ENCODE measurements at places on chromosomes 13 and 19.

DNA sequence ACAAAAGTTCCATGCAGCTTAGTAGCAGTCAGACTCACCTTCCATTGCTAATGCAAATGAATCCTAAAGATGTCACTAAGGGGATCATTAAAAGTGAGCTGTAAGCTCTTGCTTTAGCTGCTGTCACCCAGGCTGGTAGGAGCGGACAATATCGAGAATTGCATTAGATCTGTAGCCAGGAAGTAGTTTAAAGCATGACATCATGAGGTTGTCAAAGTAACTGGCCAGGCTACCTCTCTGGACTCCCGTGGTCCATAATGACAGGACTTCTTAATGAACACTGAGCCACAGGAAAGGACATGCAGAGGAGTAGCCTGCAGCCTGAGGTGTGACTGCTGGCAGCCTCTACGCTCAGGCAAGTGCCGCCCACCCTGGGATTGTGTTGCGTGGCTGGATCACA is 522.3 kb upstream of the NBEA start:
- DNase-seq = no peak

- no peak for DNase-seq
Measured at GRCh38 chr13:85427416-85427815, 371.8 kb downstream of the SLITRK6 start.

DNA sequence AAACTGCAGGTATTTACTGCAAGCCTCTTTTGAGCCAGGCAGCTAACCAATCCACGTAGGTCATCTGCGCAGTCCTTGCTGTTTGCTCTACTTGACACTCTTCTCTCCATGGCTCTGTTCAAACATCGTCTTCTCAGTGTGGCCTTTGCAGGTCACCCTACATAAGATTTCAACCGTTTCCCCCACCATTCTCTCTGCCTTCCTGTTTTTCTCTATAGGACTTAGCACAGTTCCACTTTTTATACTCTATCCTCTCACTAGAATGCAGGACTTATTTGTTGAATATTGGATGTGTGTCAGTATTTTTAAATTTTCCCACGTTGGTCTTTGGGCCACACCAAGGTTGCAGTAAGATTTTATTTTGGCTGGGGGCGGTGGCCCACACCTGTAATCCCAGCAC is 1.7 kb upstream of the FBXW9 start:
- no peak for DNase-seq

DNA sequence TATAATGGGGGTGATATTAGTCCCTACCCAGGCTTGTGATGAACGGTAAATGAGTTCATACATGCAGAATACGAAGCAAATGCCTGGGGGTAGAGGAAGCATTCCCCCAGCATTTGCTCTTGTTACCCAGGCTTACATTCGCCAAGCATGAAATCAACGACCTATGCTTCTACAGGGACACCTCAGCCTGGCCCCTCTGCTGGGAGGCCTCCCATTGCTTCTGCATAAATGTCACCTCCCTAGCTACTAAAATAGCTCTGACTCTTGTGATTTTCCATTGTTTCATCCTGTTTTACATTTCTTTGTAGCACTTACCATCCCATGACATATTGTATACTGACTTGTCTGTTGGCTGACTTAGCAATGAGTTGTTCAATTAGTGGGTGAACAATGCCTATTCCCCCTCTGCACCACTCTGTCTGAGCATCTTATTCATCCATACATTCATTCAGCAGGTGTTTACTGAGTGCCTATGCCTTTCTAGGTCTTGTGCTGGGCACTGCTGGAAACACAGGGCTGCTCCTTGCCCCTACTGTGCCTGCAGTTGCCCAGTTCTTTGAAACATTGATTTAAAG is 47.0 kb downstream of the SPTBN4 start:
- no peak for DNase-seq

DNA sequence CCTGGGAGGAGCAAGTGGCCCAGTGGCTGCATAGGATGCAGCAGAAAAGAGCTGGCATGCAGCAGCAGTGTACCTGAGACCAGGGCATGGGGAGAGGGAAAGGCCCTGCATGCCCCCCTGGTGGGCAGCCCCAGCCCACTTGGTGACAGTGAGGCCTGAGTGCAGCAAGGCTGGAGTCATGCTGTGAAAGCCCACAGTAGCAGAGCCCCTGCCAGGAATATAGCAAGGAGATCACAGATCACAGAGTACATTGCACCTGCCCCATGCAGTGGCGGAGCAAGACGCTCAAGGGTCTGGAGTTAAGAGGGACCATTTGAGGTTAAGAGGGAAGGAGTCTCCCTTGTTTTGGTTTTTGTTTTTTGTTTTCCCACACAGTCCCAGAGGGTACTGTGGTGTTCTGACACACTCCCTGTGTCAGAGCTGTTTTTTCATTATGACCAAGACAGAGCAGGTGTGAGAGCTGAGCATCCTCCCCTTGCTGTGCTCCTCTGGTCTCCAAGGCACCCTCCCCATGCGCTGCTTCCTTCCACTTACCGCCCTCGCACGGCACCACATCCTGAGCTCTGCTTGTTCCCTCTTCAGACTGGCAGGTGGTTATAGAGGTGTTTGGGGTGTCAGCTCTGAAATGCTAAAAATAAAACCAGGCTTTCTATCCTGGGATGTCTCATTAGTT is 85.0 kb upstream of the UBL3 start:
- DNase-seq = peak; percentile 76

- DNase-seq = no peak
Measured at GRCh38 chr13:102395939-102396338, 5.9 kb downstream of the FGF14 start.

GRCh38 chr13:95624020-95624419 is 20.5 kb downstream of the DZIP1 start:
- DNase-seq = peak; percentile 45

DNA sequence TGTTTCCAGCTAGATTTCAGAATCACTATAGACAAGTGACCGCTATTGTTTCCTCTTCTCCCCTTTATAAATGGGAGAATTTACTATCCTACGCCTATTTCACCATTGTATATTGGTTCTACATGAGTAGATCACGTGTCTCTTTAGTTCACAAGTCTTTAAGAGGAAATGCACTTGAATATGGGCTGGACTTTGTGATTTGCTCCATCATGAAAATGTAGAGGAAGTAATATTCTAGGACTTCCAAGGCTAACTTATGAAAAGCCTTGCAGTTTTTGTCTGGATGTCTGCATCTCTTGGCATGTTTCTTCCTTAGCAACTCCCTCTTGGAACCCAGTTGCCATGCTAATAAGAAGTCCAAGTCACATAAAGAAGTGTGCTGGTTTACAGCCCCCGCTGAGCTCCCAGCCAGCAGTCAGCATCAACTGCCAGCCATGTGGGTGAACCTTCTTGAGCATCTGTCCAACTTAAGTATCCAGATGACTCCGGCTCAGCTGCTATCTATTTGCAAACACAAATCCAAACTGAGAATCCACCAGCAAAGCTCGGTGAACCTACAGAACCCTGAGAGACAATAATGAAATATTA is 4.8 kb upstream of the FBXL3 start:
- DNase-seq = no peak

DNA sequence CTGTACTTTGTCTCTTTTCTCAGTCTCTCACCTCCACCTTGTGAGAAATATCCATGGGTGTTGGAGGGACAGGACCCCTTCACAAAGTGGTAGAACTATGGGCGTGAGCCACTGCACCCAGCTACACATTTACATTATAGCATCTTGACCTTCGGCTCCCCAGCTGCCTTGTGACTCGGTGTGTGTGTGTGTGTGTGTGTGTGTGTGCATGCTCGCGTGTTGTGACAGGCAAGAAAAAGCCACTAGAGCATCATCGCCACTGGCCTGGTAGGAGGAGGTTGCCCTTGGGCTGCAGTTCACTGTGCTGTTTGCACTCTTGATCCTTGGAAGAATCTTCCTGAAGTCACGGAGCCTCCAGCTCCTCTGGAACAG is 13.7 kb upstream of the ZNF888 start:
- DNase-seq = no peak

DNA sequence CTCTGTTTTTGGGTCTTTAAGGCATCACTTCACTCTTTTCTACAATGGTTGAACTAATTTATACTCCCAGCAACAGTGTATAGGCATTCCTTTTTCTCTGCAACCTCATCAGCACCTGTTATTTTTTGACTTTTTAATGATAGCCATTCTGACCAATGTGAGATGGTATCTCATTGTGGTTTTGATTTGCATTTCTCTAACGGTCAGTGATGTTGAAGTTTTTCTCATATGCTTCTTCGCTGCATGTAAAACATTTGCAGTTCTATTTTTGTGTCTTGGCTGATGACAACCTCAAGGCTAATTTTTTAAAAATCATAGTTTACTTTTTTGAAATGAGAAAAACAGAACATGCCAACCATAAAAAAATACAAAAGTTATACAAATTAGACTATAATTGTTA is 258.2 kb upstream of the EDNRB start:
- DNase-seq = no peak

DNA sequence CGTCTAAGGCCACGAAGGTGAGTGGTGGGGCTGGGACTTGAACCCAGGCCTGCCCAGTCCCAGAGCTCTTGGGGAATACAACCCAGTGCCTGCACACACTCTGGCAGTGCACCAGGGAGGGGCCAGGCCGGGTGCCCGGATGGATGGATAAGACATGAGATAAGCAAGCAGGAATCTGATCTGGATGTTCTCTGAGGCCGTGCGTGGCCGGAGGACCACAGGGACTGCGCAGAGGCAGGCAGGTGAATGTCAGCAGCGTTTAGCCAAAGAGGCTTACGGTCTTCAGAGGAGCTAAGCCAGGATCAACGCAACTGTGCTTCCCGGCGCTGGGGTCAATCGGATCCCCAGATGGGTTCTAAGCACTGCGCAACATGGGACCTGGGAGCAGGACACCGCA is 1.5 kb downstream of the ZNF787 start:
- no peak for DNase-seq

DNA sequence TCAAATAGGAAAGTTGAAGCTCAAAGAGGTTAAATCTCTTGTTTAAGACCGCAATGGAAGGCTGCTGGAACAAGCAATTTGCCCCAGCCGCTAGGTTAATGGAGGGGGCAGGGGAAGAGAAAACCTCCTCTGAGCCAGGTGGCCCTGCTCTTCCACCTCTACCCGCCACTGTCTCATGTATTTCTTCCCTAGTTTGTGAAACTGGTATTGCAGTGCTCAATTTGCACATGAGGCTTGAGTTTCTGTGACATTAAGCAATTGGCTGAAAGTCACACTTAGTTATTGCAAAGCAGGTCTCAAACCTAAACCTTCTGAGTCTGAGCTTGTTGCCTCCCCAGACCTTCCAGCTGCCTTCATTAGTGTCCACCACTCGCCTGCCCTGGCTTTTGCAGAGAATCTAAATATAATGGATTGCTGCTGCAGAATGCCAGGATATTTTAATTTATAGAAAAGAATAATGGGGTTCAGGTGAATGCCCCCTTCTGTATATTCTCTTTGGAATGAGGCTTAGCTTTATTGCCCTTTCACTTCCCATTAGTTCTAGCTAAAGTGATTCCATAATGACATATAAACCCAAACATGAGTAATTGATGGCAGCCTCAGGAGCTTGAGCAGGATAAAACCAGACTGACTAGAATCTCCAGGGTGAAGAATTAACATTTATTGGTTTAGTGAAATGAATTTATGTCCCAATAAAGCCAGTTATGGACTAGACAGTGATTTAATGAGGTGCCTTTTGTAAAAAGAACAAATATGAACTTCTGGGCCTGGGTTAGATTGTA is 27.0 kb upstream of the OLFM4 start:
- DNase-seq = no peak

GRCh38 chr19:17109962-17110598 is 34.5 kb downstream of the MYO9B start:
- peak; percentile 89 for DNase-seq

GRCh38 chr19:15428956-15429824 is 10.4 kb upstream of the AKAP8L start:
- no peak for DNase-seq

GRCh38 chr19:51448011-51448410 is 10.2 kb downstream of the SIGLEC8 start:
- DNase-seq = no peak

GRCh38 chr19:10139952-10140351 is 20.3 kb upstream of the EIF3G start:
- no peak for DNase-seq

DNA sequence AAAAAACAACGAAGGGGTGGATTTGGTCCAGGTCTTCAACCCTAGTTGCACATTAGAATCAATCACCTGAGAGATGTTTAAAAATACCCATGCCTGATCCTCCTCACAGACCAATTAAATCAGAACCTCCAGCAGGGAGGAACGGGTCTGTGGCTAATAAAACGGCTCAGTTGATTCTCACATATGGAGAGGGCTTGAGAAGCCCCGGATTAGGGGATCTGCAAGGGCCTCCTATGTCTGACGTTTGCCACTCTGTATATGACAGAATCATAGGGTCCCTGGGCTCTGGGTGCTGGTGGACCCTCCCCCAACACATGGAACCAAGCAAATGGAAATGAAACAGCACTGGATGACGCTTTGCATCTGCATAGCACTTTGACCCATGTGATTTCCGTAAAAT is 36.7 kb upstream of the C13orf42 start:
- DNase-seq = no peak

DNA sequence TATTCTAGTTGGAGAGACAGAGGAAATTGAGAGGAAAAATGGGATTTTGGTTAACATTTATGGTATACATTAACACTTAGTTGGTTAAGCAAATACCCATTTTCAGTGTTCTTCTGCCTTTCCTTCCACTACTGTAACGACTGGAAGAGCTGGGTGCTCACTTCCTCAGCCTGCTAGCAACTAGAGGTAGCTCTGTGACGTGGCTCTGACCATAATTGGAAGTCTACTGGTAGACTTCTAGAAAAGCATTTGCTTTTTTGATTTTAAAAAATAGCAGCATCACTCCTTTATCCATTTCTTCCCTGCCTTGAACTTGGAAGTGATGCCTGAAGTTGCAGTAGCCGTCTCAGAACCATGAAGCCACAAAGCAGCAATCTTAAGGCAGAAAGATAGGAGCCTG is 15.9 kb downstream of the NHLRC3 start:
- no peak for DNase-seq

DNA sequence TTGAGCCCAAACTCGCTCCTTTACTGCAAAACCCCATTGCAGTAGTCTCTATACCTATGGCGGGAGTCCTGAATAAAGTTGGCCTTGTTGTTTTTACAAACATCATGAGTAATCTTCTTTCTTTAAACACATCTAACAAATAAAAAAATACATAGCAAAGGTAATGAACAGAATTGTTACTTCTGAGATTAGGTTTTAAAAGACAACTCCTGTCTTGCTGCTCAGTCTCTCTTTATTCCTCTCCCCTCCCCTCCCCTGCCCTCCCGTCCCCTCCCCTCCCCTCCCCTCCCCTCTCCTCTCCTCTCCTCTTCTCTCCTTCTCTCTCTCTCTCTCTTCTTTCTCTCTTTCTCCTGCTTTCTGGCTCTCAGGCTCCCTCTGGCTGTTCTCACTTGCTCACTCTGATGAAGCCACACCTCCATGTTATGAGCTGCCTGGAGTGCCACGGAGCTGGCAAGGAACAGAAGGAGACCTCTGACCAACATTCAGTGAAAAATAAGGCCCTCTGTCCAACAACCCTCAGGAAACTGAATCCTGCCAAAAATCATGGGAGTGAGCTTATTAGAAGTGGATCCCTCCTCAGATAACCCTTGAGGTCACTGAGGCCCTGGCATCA is 300.7 kb upstream of the MIR17HG start:
- no peak for DNase-seq

GRCh38 chr13:52411629-52412028 is 5.7 kb upstream of the THSD1 start:
- no peak for DNase-seq
